GM12865 (cell line): ENCODE measurements at places on chromosomes 3 and 15.

DNA sequence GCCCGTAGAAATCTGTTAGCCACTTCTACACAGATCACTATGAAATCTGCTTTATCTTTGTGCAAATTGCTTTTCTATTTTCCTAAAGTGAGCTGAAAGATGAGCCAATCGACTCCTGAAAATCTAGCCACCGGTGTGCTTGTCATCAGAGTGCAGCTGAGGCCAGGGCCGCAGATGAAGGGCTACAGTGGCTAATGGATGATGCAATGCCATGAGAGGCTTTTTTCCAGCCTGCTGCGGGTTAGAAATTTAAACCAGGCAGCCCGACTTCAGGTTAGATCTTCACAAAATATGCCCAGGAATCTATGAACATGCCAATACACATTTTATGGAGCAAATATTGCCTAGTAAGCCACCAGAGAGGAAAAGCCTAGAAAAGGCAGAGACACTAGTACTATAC is 948.2 kb upstream of the CFAP20DC start:
- no peak for DNase-seq

GRCh38 chr15:41025393-41025792 is 72.1 kb downstream of the CHAC1 start:
- DNase-seq: no peak

- no peak for DNase-seq
These were observed 52.2 kb downstream of the FBLN2 start for GRCh38 chr3:13600950-13601691.

DNA sequence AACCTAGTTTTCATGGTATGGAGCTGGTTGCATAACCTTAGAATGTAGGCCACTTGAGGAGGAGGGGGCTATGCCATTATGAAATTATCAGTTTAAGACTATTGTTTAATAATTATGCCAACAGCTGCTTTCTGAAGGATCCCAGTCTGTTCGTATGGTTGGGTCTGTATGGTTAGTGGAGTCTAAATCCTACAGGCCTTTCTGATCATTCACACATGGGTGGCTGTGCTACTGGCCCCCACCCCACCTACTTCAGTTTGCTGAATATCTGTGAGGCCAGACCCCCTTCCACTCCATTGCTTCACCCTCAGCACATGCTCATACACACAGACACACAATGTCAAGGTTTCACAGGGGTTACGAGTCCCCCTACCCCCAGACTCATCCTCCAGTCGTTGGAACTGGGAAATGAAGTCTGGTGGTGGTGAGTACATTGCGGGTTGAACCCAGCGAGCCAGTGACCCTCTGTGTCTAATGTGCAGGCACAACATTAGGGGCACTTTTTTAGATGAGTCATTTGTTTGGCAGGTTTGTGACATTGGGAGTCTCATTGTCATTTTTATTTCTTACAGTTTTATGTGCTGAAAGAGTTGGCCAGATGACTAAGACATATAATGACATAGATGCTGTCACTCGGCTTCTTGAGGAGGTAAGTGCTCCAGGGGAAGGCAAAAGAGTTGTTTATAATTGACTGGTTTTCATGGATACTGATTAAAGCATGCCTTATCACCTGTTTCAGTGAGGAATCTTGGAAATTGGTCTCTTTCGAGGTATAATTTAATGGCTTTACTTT is 85.3 kb downstream of the TRAK1 start:
- DNase-seq: no peak

DNA sequence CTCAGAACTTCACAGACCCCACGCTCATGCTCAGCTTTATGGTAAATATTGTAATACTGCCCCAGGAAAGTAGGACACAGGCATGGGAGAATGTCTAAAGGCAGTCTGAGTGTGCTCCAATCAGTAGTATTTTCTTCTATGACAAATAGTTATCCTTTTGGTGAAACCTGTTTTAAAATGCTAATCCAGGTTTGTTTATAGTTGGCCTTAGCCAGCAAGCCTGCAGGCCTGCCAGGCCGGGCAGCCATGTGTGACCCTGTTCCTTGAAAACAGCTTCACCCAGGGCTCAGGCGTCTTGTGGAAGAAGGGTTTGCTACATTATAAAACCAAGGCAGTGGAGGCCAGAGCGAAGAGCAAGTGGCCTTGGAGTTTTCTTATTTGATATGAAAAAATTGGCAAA is 104.7 kb downstream of the SEMA6D start:
- DNase-seq: no peak

GRCh38 chr3:42498034-42498433 is 4.4 kb upstream of the VIPR1 start:
- no peak for DNase-seq

DNA sequence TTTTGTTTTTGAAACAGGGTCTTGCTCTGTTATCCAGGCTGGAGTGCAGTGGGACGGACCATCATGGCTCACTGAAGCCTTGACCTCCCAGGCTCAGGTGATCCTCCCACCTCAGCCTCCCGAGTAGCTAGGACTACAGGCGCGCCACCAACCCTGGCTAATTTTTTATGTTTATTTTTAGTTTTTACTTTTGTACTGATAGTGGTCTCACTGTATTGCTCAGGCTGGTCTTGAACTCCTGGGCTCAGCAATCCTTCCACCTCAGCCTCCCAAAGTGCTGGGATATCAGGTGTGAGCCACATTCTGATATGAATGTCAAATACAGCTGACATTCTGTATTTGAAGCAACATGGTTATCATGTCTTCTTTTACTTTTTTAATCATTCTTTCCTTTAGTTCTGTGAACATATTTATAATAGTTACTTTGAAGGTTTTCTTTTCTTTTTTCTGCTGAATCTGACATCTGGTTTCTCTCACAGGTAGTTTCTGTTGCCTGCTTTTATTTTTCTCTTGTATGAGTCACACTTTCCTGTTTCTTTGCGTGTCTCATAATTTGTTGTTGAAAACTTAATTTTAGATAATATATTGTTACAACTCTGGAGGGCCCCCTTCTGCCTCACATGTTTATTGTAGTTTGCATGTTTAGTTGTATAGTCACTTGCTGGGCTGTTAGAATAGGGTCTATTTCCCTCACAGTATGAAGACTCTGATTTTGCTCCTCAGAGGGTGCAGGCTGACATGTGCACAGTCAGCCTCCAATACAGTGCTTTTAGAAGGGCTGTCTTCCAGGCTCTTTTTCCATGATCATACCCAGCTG is 8.4 kb upstream of the CNTN4 start:
- DNase-seq: peak; percentile 16

- DNase-seq: no peak
These were observed 317.8 kb downstream of the SHQ1 start for GRCh38 chr3:72530426-72530825.

DNA sequence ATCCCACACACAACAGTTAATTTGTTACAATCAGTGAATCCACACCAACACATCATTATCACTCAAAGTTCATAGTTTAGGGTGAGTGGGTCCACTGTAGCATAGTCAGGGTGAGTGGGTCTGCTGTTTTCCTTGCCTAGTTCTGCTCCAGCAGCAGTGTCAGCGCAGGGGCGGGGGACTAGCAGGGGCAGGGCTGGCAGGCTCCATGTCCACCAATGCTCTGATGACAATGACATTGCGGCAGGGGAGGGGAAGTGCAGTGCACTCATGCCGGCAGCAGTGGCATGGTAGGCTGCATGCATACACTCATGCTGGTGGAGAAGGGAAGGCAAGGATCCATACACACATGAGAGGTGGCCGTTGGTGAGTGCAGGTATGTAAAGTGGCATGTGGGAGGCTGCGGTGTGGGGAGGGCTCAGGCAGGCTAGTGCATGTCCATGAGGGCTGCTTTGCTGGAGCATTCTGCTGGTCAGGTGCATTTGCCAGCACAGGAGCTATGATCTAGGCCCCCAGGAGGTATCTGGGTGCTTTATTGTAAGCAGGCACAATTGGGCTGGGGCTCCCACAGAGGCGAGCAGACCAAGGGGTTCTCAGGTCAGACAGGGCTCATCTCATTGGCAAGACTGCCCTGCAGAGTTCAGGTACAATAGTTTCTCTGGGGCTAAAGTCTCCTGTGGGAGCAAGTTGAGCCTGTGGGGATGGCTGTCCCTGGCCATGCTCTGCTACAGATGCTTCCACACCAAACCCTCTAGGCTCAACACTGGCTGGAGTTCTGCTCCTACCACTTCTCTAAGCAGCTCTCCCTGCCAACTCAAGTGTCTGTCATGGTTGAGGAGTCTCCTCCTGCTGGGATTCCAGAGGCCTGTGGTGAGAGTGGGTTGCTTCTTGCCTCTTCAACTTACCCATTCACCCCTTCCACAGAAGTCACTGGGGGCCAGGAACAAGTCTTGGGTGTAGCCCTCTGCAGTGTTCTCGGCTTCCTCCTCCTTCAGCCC is 81.3 kb downstream of the KCNAB1 start:
- DNase-seq: no peak

DNA sequence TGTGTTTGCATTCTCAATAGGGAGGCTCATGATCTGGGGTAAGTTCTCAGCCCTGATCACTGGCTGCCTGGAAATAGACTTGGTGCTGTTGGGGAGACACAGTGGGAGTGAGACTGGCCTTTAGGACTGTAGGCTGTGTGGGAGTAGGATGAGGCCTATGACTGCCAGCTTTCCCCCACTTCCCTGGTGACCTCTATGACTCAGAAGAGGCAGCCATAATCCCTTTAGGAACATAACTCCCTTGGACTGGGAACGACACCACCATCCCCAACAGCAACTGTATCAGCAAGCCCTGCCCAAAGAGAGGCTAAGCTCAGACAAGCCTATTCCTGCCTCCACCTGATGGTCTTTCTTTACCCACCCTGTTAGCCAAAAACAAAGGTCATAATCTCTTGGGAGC is 91.3 kb downstream of the SUCNR1 start:
- DNase-seq: no peak

- DNase-seq: no peak
These were observed 194.0 kb upstream of the LRRN1 start for GRCh38 chr3:3605226-3605625.

DNA sequence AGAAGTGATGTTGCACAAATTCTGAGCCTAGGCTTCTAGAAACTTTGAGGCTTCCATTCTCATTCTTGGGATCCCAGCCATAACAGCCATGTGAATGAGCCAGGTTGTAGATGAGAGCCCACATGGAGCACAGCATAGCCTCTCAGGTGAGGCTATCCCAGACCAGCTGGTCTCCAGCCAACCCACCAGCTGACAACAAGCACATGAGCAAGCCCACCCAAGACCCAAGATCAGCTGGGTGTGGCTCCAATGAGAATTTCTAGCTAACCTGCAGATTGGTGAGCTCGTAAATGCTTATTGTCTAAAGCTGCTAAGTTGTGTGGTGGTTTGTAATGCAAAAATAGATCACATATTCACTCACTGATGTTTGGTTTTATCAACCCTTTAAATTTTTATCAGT is 14.4 kb downstream of the KY start:
- DNase-seq: no peak

- DNase-seq: no peak
These were observed 267.3 kb downstream of the RORA start for GRCh38 chr15:60961541-60962485.

DNA sequence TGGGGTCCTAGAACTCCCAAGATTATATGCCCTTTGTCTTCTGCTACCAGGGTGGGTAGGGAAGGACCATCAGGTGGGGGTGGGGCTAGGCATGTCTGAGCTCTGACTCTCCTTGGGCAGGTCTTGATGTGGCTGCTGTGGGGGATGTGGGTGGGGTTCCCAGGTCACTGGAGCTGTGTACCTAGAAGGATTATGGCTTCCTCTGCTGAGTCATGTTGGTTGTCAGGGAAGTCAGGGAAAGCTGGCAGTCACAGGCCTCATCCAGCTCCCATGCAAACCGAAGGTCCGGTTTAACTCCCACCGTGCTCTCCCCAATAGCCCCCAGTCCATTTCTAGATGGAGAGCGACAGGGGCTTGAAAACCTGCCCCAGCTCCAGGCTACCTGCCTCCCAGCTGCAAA is 35.2 kb downstream of the EID1 start:
- no peak for DNase-seq

DNA sequence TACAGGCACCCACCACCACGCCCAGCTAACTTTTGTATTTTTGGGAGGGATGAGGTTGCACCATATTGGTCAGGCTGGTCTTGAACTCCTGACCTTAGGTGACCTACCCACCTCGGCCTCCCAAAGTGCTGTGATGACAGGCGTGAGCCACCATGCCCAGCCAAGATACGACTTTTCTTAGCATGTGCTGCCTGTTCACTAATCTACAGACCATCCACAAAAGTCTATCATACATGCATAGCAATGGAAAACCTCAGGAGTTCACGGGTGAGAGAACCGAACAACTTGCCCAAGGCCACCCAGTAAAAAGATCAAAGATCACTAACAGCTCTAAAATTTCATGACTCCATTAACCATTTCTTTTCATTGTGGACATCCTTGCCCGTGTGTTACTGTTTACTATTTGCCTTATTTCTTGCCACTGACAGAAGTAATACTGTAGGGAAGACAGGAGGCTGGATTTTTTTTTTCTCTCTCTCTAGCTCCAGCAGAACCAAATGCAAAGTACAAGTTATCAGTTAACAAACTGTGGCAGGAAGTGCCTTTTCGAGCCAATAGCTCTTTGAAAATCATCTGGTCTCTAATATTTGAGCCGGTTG is 92.3 kb downstream of the FOXP1 start:
- no peak for DNase-seq

GRCh38 chr3:156812521-156813335 is 13.4 kb upstream of the LEKR1 start:
- DNase-seq: peak; percentile 45

DNA sequence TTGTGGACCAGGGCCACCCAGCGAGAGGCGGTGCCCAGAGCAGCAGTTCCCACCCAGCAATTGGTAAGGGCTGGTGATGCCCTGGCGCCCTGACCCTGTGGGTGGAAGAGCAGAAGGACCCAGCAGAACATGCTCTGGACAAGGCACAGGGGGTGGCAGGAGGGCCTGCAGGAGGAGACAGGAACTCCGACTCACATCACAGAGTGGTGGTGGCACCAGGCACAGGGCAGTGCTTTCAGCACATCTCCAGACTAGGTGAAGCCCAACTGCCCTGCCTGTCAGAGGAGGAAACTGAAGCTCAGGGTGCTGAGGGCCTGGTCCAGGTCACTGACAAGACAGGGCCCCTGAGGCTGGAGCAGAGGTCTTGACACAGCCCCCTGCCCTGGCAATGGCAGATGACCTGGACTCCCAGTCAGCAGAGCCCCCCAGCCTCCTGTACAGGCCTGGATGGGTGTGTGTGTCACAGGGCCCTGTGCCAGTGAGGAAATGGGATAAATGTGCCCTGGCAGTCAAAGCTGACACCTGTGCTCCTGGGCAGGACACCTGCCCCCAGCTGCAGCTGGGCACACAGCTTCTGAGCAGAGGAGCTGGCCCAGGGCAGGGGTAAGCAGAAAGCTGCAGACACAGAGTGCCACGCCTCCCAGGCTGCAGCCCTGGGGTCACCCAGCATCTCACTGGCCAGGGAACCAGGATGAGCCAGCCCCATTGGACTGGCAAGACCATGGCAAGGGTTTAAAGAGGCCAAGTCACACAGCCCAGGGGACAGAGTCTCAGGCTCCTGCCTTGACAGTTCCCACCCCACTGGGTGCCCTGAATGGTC is 11.4 kb downstream of the KLF15 start:
- DNase-seq: no peak

- no peak for DNase-seq
These were observed 259.1 kb downstream of the PTPRG start for GRCh38 chr3:61820306-61820992.

DNA sequence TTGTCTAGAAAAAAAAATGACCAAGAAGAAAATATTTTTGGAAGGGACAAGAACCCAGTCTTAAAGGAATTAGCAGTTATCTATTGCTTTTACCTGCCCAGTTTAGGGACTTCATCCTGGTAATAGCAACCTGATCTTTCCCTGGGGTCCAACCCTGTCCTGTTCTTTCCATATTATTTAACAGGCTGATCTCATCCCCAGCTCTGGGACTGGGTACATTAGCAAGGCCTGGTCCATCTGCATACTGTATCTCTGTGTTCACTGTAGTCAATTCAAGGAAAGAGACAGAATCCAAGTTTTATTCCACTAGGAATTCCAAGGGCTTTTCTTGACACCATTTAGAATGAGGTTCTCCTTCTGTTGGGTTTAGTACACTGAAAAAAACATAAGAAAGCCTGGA is 191.7 kb upstream of the GADL1 start:
- no peak for DNase-seq
